ENCODE measurements at places on chromosomes 1 and 21.

DNA sequence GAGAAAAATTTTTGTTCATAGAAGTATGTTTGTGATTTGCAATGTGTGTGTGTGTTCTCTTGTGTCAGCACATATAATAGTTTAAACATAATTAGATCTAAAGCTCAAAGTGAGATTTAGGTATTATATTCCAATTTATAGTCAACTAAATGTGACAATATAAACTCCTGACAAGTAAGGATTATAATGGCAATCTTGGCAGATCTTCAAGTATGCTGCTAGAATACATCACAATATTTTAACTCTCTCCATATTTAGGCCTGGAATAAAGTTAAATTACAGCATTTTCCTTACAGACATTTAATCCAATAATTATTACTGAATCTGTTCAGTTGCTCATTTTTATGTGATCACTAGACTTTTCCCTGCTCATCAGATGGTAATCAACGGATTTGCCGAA lies 65.8 kb downstream of the LYPLAL1 start:
- no peak for DNase-seq

GRCh38 chr1:76106251-76106650 lies 31.7 kb downstream of the ST6GALNAC3 start:
- no peak for DNase-seq

- DNase-seq, result no peak
These were observed 1713.4 kb downstream of the NCAM2 start for GRCh38 chr21:22711636-22712035.

DNA sequence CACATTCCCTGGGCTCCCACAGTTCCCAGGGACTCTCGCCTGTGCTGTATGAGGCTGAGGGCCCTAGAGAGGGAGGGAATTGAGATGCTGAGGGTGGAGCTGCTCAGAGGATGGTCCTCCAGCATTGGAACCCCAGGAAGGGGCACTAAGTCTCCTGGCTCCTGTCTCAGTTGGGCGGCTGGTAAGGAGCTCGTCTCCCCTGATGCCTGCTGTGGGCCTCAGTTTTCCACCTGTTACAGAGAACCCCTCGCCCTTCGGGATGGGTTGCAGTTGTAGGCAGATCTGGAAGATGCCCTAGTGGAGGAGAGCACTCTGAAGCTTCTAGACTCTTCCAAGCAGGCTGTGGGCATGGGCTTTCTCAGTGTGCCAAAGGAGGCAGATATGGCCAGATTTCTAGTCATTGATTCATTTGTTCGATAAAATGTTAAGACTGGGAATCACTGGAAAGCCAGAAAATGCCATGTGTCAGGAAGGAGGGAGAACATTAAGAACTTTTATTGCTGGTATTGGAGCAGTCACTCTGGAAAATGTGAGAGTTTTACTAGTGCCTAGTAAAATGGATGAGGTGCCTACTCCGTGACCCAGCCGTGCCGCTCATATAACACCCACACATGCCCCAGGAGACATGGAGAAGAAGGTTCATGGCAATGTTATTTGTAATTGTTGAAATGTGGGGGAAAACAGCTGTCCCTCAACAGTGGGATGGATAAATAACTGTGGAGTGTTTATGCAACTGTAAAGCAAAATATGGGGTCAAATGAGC lies 828 bp upstream of the MYBPH start:
- no peak for DNase-seq

GRCh38 chr1:25148673-25149300 lies 83.5 kb downstream of the SYF2 start:
- DNase-seq, result no peak

- DNase-seq, result no peak
These were observed 84.6 kb downstream of the VPS13D start for GRCh38 chr1:12314333-12314903.

DNA sequence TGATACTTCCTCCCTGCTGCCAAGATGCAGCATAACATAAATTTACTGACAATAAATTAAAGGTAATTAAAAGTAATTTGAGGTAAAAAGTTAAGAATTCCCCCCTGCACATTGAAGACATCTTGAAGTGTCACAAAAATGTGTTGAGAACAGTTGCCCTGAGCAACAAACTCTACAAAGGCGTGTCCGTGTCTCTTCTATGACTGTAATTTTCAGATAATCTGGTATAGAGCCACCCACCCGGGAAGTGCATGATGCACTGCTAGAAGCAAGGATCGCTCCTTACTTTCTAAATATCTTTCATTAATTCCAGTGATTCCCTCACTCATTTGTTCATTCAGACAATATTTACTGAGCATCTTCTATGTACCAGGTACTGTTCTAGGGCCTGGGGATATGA lies 11.0 kb upstream of the CASQ1 start:
- no peak for DNase-seq

DNA sequence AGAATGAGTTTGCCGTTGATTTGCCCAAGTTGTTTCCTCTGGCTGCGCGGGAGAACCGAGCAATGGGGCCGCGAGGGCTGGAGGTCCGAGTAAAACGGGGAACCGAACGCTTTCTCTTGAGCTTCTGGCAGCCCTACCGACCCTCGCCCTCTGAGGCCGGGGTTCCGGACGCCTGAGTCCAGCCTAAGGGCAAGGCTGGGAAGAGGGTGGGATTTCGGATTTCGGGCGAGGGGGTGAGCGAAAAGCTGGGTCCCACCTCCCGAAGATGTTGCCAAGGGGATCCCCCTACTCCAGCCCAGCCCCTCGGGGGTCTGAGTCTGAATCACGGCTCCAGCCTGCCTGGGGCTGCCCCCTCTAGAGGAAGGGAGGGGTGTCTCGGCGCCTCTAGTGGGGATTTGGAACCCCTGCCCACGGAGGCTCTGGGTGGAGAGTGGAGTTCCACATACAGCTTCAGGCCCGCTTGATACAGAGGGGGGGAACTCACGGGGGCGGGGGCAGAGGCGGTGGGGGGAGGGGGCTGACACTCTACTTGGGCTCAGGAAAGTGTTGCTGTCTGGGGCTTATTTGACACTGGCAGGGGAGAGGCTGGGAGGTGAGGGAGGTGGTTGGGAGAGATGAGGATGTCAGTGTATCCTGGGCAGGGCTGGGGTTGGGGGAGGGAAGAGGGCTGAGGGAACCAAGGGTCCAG lies 617 bp downstream of the KIRREL1 start:
- DNase-seq, result no peak

GRCh38 chr21:35491114-35491513 lies 442.0 kb upstream of the RUNX1 start:
- no peak for DNase-seq

- no peak for DNase-seq
These were observed 24.0 kb upstream of the CAMSAP2 start for GRCh38 chr1:200714504-200715187.

DNA sequence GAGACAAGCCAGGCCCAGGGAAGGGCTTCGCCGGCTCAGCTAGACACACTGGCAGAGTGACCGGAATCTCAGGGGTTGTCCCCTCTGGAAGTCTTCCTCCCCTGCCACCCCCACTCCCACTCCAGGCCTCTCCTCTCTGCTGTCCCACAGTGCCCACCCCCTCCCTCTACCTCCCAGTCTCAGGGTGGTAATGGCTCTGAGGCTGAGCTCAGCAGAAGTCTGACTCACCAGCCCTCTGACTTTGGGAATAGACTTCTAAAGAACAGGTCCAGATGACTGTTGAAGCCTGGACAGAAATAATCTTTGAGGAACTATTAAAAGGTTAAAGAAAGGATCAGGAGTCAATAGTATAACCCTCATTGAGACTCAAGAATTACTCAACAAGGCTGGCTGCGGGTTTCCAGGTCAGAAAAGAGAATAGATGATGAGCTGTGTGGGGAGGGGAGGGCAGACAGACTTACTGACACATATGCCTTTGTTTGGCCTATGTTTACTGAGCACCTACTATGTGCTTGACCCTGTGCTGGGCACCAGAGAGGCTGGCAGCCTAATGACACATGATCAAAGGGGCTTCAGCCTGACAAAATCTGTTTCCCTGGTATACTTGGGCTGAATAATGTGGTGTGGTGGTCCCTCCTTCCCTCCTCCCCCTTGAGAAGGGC lies 8.2 kb downstream of the HCRTR1 start:
- no peak for DNase-seq

GRCh38 chr21:34670220-34670961 lies 1.6 kb downstream of the CLIC6 start:
- DNase-seq, result no peak

- no peak for DNase-seq
These were observed 6.8 kb downstream of the RPE65 start for GRCh38 chr1:68442822-68443556.

DNA sequence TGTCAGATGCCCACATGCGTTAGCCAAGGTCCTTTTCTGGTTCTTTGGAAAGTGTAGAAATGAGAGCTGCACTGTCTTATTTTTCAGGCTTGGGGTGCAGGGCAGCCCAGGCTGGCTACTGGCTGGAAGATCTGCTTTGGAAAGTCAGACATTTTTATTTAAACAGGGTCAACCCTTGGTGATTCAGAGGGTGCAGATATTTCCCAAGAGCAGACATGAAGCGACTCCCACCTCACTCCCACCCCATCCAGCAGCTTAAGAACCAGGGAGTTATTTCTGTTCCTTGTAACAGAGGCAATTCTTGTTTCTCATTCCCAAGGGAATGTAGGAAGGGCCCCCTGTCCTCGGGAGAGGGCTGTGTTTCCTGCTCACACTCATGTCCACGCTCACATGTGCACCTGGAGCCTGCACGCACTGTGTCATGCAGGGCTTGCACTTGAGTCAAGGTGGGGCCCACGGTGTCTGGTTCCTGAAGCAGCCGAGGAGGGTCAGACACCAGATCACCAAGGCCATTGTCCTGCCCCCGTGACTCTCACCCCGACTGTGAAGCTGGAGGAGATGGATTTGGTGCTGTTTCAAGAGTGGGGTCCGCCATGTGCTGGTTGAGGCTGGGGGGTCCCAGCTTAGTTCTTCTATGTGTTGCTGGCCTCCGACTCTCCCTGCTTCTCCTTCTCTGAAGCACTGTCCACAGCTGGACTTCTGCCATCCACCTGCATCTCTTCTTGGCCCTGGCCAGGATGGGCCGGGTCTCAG lies 992 bp downstream of the S100A7A start:
- DNase-seq, result no peak

DNA sequence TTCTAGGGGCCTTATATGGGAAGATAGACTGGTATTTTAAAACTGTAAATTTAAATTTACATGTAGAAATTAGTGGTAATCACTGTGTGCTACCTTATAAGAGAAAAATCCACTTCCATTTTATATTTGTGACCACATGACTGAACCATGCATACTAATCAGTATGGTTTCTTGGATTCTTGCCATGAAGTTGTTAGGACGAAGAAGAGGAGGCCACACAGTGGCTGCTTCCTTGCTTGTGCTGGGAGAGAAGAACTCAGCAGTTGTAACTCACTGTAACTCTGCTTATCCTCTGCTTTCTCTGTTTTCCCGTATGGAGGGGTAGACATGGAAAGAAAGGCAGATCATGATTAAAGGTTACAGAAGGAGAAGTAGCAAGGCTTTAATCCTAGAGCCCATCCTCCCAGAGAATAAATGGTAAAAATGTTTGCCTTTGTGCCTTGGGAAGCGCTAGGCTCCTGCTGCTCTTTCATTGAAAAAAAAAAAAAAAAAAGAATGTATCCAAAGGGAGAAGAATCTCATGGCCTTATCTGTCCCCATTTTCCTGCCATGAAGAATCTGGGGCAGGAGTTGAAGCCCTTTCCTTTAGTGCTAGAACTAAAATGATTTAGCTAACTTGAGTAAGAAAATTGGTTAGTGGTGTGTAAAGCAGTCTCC lies 32.4 kb downstream of the KCTD3 start:
- no peak for DNase-seq

DNA sequence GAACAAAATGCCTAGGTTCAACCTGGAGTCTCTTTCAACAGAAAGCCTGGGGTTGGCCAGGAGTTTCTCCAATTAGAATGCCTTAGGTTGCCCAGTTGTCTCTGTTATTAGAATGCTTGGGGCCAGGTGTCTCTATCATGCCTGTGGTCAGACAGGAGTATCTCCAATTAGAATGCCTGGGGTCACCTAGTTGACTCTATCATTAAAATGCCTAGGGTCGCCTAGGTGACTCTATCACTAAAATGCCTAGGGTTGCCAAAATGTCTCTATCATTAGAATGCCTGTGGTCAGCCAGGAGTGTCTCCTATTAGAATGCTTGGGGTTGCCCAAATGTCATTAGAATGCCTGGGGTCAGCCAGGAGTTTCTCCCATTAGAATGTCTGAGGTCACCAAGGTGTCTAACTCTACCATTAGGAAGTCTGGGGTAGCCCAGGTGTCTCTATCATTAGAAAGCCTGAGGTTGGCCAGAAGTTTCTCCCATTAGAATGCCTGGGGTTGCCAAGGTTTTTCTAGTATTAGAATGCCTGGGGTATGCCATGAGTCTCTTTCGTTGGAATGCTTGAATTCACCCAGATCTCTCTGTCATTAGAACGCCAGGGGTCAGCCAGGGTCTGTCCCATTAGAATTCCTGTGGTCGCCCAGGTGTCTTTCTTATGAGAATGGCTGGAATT lies 57.9 kb downstream of the RNF187 start:
- no peak for DNase-seq

DNA sequence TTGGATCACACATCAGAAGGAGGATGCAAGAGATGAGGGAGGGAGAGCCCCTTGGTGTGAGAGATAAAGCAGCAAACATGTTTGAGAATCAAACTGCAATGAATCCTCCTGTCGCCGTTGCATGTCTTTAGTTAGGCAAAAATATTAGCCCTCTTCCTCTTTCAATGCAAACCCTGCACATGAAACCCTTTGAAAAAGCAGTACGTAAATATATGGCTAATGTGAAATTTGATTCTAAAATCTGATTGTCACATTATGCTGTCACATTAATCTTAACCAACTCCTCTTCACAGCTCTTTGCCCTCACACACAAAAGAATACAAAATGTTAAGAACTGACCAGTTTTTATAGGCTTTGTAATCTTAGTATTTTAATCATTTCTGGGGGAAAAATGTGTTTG lies 63.4 kb downstream of the WDR64 start:
- DNase-seq, result no peak

GRCh38 chr1:8687538-8687937 lies 129.9 kb downstream of the RERE start:
- no peak for DNase-seq

Data from stimulated activated CD4-positive, alpha-beta T cell treated with anti-CD3 and anti-CD28 coated beads, Interleukin-12 subunit alpha, Interleukin-12 subunit beta, amount 100 ng/mL, for 24 hours (primary cell).